SK-N-SH (cell line): ENCODE measurements at places on chromosomes 5 and 9. TPM values are rescaled to one million over a fixed set of nuclear protein-coding genes. Genes with fewer than 3 reads are reported as not detected.

Gene FIBCD1
- 0.86 and 1.3 TPM in 2 replicates for polyA plus RNA-seq

Gene PCDHGB2
- polyA plus RNA-seq = 3.7 and 4.5 TPM in 2 replicates

Gene TRMO
- 8.1 and 11.8 TPM in 2 replicates for polyA plus RNA-seq

Gene C7
- polyA plus RNA-seq = 11.1 and 38.1 TPM in 2 replicates

Gene DNAJB5
- polyA plus RNA-seq = 3.3 and 4.0 TPM in 2 replicates

GRCh38 chr5:56639476-56639875, 175.9 kb upstream of the MAP3K1 start:
- no peak for DNase-seq

GRCh38 chr9:126986506-126986951, 71.9 kb downstream of the RALGPS1 start:
- no peak for DNase-seq

DNA sequence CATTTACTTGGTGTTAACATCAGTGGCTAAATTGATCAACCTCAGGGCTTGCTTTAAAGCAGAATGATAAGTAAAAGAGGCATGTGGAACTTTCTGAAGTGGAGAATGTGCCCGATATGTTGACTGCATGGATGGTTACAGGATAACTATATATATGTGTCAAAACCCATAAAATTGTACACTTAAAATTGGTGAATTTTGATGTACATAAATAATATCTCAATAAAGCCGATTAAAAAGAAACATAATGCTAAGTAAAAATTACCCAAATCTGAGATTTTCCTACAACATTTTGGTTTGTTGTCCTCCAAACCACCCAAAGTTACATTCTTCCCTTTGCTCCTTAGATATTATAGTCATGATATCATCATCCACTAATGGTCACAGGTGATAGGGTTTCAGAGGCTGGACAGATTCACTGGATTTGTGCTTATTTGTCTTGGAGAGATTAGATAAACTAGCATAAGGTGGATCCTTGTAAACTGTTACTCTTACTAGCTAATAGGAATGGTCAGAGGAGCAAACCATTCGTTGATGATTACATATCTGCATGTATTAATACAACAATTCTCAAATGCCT, 119.7 kb upstream of the RPS23 start:
- no peak for DNase-seq

DNA sequence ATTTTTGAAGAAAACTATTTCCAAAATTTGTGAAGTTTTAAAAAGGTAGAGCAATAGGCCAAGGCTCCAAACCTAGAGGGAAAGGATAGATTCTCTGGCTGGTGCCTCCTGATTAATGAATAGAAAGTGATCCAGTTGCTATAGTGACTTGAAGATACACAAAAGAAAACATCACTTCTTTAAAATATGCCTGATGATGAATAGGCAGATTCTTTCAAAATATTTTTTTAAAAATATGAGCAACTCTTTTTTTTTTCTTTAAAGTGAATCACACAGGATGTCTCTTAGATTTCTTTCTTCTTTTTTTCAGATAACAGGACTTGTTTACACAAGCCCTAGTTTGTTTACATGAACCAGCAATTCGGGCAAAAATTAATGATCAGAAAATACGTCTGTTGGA, 124.4 kb downstream of the RFK start:
- DNase-seq = no peak
